ENCODE measurements at places on chromosomes 4 and X. TPM values are rescaled to one million over a fixed set of nuclear protein-coding genes. Genes with fewer than 3 reads are reported as not detected.

- peak; percentile 62 for DNase-seq
Observed at GRCh38 chrX:39936886-39937770, 160.6 kb downstream of the BCOR start.

- no peak for DNase-seq
Observed at GRCh38 chr4:124722071-124722470, 9.5 kb upstream of the ANKRD50 start.

GRCh38 chr4:186144946-186145569 lies 40.6 kb downstream of the FAM149A start:
- peak; percentile 67 for DNase-seq

GRCh38 chr4:160371446-160371845 lies 1268.6 kb downstream of the RAPGEF2 start:
- no peak for DNase-seq

DNA sequence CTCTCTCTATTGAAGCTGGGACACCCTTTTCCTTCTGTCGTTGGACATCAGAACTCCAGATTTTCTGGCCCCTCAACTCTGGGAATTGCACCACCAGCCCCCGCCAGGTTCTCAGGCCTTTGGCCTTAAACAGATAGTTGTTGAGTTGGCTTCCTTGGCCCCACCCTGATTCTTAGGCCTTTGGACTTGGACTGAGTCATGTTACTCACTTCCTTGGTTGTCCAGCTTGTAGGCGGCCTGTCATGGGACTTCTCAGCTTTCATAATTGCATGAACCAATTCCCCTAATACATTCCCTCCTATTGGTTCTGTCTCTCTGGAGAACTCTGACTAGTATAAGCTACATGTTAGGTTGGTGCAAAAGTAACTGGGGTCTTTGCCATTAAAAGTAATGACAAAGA lies 195.7 kb downstream of the GPAT3 start:
- no peak for DNase-seq

- no peak for DNase-seq
Observed at GRCh38 chr4:11525085-11525484, 96.4 kb upstream of the HS3ST1 start.

- no peak for DNase-seq
Observed at GRCh38 chr4:150164956-150165629, 86.8 kb downstream of the DCLK2 start.

DNA sequence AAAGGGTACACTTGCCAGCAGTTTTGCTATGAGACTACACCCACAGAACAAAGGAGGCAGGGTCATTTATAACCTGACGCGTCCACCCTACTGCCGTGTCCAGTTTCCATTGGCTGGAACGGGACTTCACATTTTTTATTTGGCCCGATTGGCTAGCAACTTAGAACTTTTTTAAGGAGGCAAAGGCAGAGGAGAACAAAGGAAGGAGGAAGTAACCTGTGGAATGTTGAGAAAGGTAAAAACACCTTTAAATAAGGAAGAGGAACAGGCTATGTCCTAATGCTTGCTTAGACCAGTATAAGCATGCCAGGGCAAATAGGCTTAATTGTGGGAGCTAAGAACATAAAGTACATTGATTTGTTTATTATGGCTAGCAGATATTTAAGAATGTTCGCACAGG lies 18.7 kb downstream of the KDM6A start:
- no peak for DNase-seq

DNA sequence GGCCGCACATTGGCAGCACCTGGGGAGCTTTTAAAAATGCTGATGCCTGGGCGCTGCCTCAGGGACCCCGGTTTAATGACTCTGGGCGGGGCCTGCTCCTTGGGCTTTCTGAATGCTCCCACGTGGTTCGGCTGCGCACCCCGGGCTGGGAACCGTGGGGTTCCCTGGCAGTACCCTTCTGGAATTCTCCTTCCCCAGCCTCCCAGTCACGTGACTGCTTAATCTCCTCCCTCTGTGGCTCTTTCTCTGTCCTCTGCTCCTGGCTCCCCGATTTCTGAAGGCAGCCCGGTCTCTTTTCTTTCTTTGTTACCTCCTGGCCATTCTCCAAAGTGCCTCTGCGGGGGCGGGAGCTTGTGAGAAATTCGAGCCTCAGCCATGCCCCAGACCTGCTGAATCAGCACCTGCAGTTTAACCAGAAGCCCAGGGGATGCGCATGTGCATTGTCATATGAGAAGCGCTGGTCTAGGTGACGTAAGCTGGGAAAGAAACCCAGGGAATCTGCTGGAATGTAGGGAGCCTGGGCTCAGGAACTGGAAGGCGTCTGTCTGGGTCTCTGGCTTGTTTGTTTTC lies 16.6 kb downstream of the CLCN4 start:
- DNase-seq: no peak

GRCh38 chr4:24793219-24794005 lies 2.0 kb upstream of the SOD3 start:
- DNase-seq: no peak

GRCh38 chrX:154136627-154137161 lies 7.3 kb upstream of the OPN1LW start:
- DNase-seq: peak; percentile 91

DNA sequence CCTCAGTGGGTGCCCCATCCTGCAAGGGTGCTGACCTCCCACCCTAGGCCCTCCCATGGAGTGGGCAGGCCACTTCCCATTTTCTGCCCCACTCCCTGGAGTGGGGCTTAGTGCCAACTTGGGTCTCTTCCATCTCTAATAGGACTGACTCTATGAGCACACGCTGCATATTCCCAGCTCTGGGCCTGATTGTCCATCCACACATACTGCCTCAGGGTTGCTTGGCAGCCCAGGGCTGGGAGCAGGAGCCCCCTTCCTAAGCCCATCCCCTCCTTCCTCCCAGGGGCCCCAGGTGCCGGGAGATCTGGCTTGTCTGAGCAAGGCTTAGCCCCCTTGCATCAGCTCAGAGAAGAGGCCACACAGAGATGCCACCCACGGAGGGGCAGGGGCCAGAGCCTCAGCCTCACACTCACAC lies 55.1 kb downstream of the PJA1 start:
- DNase-seq: no peak

- DNase-seq: no peak
Observed at GRCh38 chr4:129179276-129179675, 83.3 kb downstream of the C4orf33 start.

GRCh38 chr4:73152893-73153292 lies 83.4 kb upstream of the COX18 start:
- DNase-seq: no peak

- peak; percentile 82 for DNase-seq
Observed at GRCh38 chrX:15143050-15143824, 126.6 kb downstream of the ASB9 start.

GRCh38 chr4:119707336-119707735 lies 78.7 kb upstream of the PDE5A start:
- DNase-seq: no peak

DNA sequence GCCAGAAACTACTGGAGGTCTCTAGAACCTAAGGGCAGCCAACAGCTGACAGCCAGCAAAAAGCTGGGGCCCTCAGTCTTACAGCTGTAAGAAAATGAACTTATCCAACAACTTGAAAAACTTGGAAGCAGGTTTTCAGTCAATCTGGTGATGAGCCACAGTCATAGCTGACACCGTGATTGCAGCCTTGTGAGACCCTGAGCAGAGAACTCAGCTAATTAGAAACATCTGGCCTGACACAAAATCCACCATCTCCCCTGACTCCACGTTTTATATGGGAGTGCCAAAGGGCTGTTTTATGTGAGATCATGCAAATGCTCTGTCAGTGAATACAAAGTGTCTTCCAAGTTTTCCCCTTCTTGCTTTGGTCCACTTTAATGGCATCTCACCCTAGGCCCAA lies 198.8 kb upstream of the DCAF8L1 start:
- DNase-seq: no peak

DNA sequence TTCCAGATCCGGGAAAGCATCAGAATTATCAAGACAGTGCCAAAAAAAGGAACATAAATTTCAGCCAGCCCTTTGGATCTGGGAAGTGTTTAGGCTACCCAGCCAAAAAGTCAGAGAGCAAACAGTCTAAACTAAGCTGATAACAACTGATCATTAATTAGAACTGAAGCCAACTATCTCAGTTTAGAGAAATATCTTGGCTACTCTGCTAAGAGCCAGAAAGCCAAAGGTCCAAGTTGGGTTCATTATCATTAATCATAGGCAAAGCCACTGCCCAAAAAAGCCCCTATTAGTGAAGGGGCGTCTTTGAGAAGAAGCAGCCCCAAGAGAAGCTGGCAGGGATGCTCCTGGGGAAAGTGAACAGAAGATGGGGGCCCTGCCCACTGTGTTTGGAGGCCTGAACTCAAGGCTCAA lies 37.0 kb upstream of the SHISA3 start:
- DNase-seq: no peak

GRCh38 chrX:47145395-47146120 lies 537 bp downstream of the RBM10 start:
- peak; percentile 60 for DNase-seq

DNA sequence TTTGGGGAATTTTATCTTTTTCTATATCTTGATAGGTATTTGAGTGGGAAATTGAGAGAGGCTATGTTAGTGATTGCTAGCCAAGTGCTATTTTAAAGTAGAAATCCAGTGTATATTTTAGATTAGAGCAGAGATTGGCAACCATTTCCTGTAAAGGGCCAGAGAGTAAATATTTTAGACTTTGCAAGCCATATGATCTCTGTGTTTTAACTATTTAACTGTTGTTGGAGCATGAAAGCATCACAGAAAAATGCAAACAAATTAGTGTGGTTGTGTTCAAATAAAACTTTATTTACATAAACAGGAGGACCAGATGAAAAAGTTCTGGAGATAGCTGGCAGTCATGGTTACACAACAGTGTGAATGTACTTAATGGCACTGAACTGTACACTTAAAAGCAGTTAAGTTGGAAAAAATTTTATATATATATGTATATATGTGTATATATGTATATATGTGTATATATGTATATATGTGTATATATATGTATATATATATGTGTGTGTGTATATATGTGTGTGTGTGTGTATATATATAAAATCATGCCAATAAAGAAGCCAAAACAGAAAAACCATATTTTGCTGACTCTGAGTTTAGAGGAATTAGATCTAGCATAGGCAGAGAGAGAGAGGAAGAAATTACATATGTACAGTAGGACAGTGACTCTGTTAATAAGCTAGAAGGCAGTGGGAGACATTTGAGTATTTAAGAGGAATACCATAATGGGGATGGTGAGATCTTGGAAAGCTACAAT lies 83.4 kb downstream of the TMEM164 start:
- DNase-seq: no peak

GRCh38 chr4:150126864-150127203 lies 48.6 kb downstream of the DCLK2 start:
- no peak for DNase-seq

DNA sequence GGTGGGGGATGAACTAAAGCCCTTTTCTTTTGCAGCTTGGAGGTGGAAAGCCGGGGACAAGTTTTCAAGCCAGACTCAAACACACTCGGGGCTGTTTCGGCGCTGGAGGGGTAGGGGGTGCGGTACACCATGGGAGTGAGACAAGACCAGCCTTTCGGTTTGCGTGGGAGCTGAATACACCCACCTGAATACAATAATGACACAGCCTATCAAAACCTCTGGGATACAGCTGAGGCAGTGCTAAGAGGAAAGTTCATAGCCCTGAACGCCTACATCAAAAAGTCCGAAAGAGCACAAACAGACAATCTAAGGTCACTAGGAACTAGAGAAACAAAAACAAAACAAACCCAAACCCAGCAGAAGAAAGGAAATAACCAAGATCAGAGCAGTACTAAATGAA lies 163.3 kb downstream of the ATRX start:
- no peak for DNase-seq

DNA sequence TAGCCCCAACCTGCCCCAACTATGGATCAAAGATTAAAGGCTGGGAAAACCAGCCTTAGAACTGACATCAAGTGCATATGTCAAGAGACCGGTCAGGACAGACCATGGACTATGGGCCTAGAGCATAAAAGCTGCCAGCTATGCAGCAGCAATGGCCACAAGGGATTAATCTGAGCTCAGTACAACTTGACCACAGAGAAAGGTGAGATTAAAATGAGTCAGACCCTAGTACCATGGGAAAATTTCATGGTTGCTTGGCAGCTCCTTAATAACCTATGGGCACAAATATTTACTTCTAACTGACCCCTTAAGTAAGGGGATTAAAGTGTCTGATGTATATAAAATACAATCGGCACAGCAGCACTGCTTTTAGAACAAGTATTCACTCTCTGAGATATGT lies 54.4 kb downstream of the CBR4 start:
- no peak for DNase-seq

DNA sequence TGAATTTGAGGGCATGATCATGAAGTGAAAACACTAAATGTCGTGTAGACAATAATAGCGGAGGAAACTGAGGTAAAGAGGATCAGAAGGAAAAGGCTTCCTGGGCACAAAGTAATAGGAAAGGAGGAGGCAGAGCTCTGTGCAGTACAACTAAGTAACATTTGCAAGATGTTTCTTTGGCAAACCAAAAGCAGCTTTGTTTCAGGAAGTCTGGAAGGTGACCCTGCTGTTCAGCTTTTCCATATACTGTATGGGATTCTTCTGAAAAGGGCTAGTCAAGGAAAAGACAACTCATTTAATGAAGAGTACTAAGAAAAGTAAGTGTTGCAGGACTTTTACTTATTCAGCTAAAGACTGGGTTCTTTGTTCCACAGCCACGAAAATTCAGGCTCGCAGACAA lies 463.1 kb downstream of the PCDH7 start:
- DNase-seq: no peak

- DNase-seq: no peak
Observed at GRCh38 chrX:24204958-24205357, 55.4 kb downstream of the ZFX start.

GRCh38 chr4:11428231-11428898 lies at the start of gene HS3ST1:
TSS of gene HS3ST1 (minus strand) at chr4:11428894. CDS start at chr4:11400005, 28,889 bp downstream.
- DNase-seq: no peak

Gene FAT4
- total RNA-seq: not detected

Gene MND1
- total RNA-seq: 18.8 TPM

Gene AKAP4
- not detected for total RNA-seq

Gene RNF175
- total RNA-seq: not detected

Gene PPP1R3F
- 6.3 TPM for total RNA-seq

Gene ZNF674
- 2.1 TPM for total RNA-seq

Gene XKRX
- 0.23 TPM for total RNA-seq

Gene AMOT
- 2.5 TPM for total RNA-seq

Gene HTR2C
- total RNA-seq: not detected

Gene XIAP
- 34.7 TPM for total RNA-seq

Gene BLTP1
- total RNA-seq: 26.2 TPM
